ENCODE measurements at places on chromosomes 6 and 20.

DNA sequence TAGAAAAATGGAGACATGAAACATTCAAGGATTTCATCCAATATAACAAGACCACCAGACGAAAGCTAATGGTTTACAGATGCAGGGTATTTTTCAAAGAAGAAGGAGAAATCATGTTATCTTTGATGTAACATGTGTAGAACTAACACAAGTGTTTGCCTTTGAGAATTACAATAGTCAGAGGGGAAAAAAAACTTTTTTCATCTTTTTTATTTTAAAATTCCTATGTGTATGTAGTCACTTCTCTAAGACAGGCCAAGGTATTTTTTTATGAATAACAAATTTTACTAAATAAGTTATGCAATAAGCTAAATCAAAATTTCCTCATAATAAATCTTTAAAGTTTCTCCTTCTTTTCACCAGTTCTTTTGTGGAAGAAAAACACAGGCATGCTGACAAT lies 161.4 kb downstream of the PDE7B start:
- H3K27ac ChIP-seq = peak overlapping the region; percentile 98
- no peak for DNase-seq
- no peaks in the 10 kb centered on the region for H3K36me3 ChIP-seq

DNA sequence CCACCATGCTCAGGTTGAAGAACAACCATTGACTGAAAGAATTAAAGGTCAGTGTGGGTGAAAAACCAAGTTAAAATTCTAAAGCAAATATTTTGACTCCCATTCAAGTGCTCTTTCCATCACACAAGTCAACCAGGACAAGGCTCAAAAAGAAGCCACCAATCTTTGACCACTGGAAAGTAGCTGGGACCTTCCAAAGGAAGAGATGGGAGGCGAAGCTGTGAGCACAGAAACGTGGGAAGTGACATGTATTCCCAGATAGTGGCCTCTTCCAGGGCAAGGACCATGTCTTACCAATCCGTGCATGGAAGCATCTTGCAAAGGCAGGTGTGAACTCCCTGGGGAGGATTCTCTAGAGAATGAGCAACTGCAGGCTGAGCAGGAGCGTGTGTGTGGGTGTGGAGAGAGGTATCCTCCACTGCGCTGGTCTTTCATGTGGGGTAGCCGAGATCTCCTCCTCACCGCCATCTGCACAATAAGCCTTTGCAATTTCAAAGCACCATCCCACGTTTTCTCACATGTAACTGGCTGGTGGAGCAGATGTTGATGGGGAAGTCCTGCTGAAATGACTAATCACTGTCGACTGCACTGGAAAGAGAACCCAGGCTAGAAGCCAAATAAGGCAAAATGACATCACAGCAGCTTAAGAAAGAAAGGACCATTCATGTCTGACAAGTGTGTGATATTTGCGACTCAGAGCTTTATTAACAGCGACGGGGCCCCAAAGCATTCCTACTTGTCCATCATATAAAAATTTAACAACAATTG lies 189.4 kb upstream of the RREB1 start:
- no peak overlapping the region for H3K4me3 ChIP-seq
- peak; percentile 70 for DNase-seq
- no peaks in the 10 kb centered on the region for H3K27me3 ChIP-seq
- no peaks in the 10 kb centered on the region for H3K4me1 ChIP-seq
- no peaks in the 10 kb centered on the region for H3K36me3 ChIP-seq

- DNase-seq = no peak
- H3K27ac ChIP-seq = no peak overlapping the region
- H3K4me1 ChIP-seq = peaks cover 15% of the 10 kb centered on the region
- H3K36me3 ChIP-seq = no peaks in the 10 kb centered on the region
Observed at GRCh38 chr6:144252259-144252658, 32.9 kb upstream of the UTRN start.

GRCh38 chr20:1830240-1830639 lies 65.0 kb upstream of the SIRPA start:
- peaks cover 22% of the 10 kb centered on the region for H3K4me1 ChIP-seq
- no peaks in the 10 kb centered on the region for H3K36me3 ChIP-seq
- no peaks in the 10 kb centered on the region for H3K27me3 ChIP-seq
- H3K4me3 ChIP-seq = no peak overlapping the region
- H3K27ac ChIP-seq = peak overlapping the region; percentile 65
- peak; percentile 97 for DNase-seq

GRCh38 chr6:7058250-7058923 lies 49.4 kb upstream of the RREB1 start:
- H3K4me3 ChIP-seq = no peak overlapping the region
- H3K27me3 ChIP-seq = no peaks in the 10 kb centered on the region
- H3K36me3 ChIP-seq = no peaks in the 10 kb centered on the region

DNA sequence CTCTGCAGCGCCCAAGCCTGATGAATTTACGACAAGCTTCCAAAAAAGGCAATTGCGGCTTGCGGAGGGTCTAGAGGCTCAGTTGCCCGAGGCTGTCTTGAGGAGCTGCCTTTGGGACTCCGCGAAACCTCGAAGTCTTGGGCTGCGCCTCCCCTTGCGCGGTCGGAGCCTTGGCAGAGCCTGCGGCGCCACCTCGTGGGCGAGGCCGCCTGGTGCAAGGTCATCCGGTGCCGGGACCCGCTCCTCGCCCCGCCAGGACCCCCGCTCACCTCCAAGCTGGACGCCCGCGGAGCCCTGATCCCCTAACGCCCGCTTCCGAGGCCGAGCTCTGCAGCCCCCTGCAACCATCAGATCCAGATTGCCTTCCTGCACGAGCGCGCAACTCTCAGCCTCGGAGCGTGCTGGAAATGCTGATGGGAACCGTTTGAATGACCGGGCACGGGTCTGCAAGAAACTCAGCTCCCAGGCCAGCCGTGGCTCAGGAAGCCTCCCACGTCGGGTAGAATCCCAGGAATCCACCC lies 14.9 kb upstream of the FAM210B start:
- H3K27ac ChIP-seq = no peak overlapping the region
- peaks cover 4% of the 10 kb centered on the region for H3K4me1 ChIP-seq
- no peak for DNase-seq
- H3K36me3 ChIP-seq = no peaks in the 10 kb centered on the region

DNA sequence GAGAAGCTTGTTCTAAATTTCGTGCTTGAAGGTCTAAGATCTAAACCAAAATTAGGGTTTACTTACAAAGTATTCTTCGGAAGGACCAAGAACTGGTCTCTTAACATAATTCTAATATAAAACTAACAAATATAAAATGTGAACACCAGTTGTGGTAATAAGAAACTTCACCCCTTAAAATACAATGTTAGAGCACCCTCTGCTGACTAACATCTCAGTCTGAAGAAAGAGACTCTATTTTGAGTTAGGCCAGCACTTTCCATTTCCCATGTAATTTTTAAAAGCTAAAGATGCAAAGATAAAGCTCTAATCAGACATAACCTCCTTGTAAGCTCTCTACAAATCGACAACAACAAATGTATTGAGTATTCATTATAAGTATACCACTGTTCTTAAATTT lies 24.6 kb downstream of the ATG5 start:
- H3K4me1 ChIP-seq = no peaks in the 10 kb centered on the region
- H3K36me3 ChIP-seq = no peaks in the 10 kb centered on the region
- DNase-seq = peak; percentile 44
- H3K27me3 ChIP-seq = no peaks in the 10 kb centered on the region
- no peak overlapping the region for H3K27ac ChIP-seq

GRCh38 chr6:48917233-48917632 lies 545.8 kb downstream of the MMUT start:
- no peak overlapping the region for H3K4me3 ChIP-seq
- H3K36me3 ChIP-seq = no peaks in the 10 kb centered on the region
- no peak overlapping the region for H3K27ac ChIP-seq
- no peaks in the 10 kb centered on the region for H3K27me3 ChIP-seq

- H3K36me3 ChIP-seq = no peaks in the 10 kb centered on the region
- H3K4me3 ChIP-seq = no peak overlapping the region
- H3K27ac ChIP-seq = no peak overlapping the region
- H3K4me1 ChIP-seq = no peaks in the 10 kb centered on the region
- no peaks in the 10 kb centered on the region for H3K27me3 ChIP-seq
Observed at GRCh38 chr20:13461849-13462458, 176.8 kb downstream of the TASP1 start.

GRCh38 chr20:47780720-47781389 lies 4.4 kb downstream of the SULF2 start:
- H3K4me3 ChIP-seq = no peak overlapping the region
- H3K36me3 ChIP-seq = no peaks in the 10 kb centered on the region
- no peak for DNase-seq
- no peak overlapping the region for H3K27ac ChIP-seq

DNA sequence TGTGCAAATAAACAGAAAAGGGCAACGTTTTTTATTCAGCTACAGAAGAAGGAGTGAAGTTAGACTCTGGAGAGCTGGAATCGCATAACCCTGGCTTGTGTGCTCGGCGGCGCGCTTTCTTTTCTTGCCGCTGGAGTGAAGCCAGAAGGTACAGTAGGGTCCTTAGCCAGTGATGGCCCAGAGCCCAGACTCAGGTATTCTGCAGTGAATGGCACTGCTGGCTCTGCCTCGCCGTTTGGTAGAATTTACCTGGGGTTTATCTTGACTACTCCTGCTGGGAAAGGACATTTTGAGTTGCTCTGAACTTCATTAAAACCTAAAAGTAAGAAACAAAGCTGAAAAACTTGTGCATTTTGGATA lies 56.9 kb upstream of the TIAM2 start:
- no peak overlapping the region for H3K27ac ChIP-seq
- H3K4me1 ChIP-seq = peaks cover 13% of the 10 kb centered on the region
- no peak overlapping the region for H3K4me3 ChIP-seq
- DNase-seq = no peak
- H3K27me3 ChIP-seq = no peaks in the 10 kb centered on the region

DNA sequence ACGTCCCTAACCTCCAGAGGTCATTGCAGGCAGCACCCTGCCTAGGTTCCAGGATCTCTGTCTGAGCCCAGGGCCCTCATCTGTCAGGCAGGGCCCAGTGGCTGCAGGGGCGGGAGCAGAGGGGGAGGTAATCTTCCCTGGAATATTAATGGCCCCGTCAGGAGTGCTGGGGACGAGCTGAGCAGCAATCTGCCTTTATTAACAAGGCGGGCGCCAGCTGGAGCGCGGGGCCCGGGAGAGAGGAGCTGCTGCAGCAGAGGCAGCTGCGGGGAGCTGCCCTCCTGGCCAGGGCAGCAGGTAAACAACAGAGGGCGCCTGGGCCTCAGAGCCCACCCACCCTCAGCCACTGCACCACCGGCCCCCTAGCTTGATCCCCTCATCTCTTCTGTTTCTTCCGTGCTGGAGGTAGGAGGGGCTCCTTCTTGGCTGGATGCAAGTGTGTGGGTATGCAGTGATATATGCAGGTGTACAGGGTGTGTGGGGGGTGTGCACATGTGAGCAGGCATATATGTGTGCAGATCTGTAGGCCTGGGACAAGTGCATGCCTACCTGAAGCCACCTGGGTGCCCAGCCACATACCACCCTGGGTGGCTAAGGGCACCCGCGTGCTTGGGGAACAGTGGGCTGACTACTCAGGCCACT lies 131.8 kb upstream of the MLN start:
- no peak overlapping the region for H3K27ac ChIP-seq
- no peaks in the 10 kb centered on the region for H3K4me1 ChIP-seq
- no peaks in the 10 kb centered on the region for H3K36me3 ChIP-seq
- H3K4me3 ChIP-seq = no peak overlapping the region

- no peaks in the 10 kb centered on the region for H3K4me1 ChIP-seq
- H3K27ac ChIP-seq = no peak overlapping the region
- H3K27me3 ChIP-seq = no peaks in the 10 kb centered on the region
- H3K4me3 ChIP-seq = no peak overlapping the region
Observed at GRCh38 chr6:107154131-107154800, 39.0 kb upstream of the BEND3 start.

DNA sequence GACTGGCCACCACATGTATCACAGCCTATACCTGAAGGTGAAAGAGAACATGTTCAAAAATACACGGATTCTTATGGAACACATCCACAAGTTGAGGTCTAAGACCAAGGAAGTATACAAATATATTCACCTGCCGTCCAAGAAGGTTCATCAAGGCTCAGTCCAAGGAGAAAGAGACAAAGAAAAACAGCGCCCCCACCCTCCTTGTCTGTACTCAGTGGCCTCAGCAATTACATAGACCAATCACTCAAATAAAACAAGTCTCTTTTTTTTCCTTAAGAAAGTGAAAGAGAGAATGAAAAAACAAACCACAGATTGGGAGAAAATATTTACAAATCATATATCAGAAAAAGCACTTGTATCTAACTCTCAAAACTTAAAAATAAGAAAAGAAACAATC lies 19.5 kb downstream of the CPXM1 start:
- peaks cover 25% of the 10 kb centered on the region for H3K27me3 ChIP-seq
- no peaks in the 10 kb centered on the region for H3K36me3 ChIP-seq
- no peak for DNase-seq
- H3K4me1 ChIP-seq = no peaks in the 10 kb centered on the region

GRCh38 chr6:39577446-39578165 lies 147.6 kb downstream of the KIF6 start:
- H3K27me3 ChIP-seq = no peaks in the 10 kb centered on the region
- no peak overlapping the region for H3K4me3 ChIP-seq
- H3K27ac ChIP-seq = no peak overlapping the region
- H3K36me3 ChIP-seq = no peaks in the 10 kb centered on the region
- no peaks in the 10 kb centered on the region for H3K4me1 ChIP-seq

GRCh38 chr20:17538517-17539170 lies 7.5 kb upstream of the BFSP1 start:
- no peak overlapping the region for H3K4me3 ChIP-seq
- no peak overlapping the region for H3K27ac ChIP-seq
- H3K27me3 ChIP-seq = no peaks in the 10 kb centered on the region

- H3K4me3 ChIP-seq = no peak overlapping the region
- H3K27me3 ChIP-seq = no peaks in the 10 kb centered on the region
- H3K36me3 ChIP-seq = no peaks in the 10 kb centered on the region
- H3K27ac ChIP-seq = peak overlapping the region; percentile 99
Observed at GRCh38 chr20:51335329-51335841, 207.1 kb downstream of the NFATC2 start.

DNA sequence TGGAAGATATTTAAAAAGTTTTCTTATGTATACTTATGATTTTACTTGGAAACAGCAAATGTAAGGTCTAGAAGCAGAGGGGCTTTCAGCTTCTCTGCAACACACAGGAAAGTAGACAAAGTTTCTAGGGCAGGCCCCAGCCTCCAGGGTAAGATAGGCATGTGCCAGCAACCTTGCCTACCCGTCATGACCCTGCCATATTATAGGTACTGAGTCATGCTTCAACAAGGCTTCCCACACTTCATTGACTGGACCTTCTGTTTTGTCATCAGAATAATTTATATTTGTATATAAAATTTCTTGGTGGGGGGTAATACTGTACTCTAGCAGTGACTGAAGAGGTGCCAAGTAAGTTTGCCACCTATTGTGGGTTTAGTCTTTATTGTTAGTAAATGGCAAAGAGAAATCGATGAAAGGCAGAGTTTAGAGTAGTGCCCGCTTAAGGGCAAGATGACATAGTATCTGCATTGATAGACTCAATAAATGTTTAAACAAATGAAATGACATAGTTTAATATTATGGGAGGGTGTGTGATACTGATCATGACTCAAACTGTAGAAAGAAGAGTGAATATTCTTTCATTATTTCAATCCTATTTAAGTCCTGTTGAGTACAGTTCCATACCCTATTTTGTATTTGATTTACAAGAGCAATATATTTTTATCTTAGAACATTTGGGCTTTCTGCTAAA lies 95.6 kb downstream of the JARID2 start:
- no peak overlapping the region for H3K27ac ChIP-seq
- no peak overlapping the region for H3K4me3 ChIP-seq
- no peaks in the 10 kb centered on the region for H3K27me3 ChIP-seq
- DNase-seq = no peak
- no peaks in the 10 kb centered on the region for H3K36me3 ChIP-seq

Data from astrocyte (in vitro differentiated cells and primary cell).